ENCODE measurements at places on chromosomes 7 and 10.
A peak's percentile ranks its signal among the peaks of the same experiment; 100 is the strongest.

DNA sequence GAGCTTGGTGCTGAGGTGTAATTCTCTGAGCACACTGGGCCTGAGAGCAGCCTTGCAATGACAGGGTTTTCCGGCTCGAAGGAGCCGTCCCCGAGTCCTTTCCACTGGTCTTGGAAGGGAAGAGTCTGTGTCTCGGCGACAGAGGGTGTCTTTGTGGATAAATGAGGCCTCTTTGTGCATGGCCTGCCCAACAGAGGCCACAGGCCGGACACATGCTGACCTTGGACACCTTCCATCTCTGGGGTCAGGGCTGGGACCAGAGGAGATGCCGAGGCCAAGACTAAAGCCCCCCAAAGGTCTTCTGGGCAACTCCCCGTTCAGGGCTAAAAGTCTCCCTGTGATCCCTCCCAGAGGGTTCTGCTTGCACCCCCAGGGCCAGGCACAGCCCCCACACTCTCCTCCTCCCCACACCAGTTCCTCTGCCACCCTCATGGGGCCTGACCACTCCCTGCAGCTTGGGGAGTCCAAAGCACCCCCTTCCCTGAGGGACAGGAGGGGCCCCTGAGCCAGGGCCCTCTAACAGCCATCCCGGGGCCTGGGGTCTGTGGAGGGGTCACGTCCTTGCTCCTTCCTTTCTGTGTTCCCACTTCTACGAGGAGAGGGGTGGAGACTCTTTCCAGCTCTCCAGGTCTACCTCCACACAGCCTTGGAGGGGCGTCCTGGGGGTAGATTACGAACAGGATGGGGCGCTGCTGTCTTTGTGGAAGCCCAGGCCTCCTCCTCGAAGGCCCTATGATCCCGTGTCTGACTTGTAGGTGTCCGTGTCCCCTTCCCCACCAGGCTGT is 130.6 kb upstream of the FAM20C start:
- no peak for DNase-seq

- no peak for DNase-seq
These were observed 188.1 kb downstream of the MYOF start for GRCh38 chr10:93293999-93294398.

- DNase-seq = no peak
These were observed 143.4 kb downstream of the VPS50 start for GRCh38 chr7:93375603-93376002.

- DNase-seq = peak; percentile 26
These were observed 796 bp downstream of the CDK14 start for GRCh38 chr7:90596671-90597562.

GRCh38 chr10:91513598-91514424 is 103.7 kb downstream of the HECTD2 start:
- no peak for DNase-seq

DNA sequence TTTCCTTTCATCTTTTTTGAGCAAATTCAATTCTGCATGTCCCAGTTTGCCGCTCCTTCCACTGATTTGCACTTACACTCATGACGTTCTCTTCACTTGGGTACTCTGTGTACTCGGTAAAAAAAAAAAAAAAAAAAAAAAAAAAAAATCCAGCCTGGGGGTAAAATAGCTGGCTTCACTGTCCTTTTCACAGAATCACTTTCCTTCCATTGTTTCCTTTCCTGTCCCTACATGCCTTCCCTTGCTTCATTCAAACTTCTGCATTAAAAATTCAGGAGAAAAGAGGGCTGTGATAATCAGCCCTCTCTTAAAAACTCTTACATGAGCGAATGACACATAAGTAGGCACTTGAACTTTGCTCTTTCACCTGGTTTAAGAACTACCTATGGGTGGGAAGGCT is 8.7 kb downstream of the ANKRD1 start:
- DNase-seq = no peak

GRCh38 chr7:44853391-44853790 is 5.5 kb upstream of the H2AZ2 start:
- no peak for DNase-seq

DNA sequence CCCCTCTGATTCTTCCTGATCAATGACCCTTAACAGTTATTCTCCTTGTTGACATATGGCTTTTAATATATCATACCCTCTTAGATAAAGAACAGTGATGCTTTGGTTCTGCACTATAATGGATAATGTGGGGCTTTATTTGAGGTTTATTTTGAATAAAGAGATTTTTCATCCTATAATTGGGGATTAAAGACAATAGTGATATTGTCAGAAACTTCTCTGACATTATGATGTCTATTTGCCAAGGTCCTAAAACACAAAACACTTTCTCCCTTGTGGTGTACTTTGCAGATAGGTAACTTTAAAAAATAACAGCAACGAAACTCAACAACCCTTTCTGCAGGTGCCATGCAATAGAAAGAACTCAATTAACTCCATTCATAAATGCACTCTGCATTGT is 243.6 kb upstream of the RHOBTB1 start:
- DNase-seq = no peak

GRCh38 chr10:129742742-129743550 is 221.1 kb downstream of the EBF3 start:
- DNase-seq = no peak

DNA sequence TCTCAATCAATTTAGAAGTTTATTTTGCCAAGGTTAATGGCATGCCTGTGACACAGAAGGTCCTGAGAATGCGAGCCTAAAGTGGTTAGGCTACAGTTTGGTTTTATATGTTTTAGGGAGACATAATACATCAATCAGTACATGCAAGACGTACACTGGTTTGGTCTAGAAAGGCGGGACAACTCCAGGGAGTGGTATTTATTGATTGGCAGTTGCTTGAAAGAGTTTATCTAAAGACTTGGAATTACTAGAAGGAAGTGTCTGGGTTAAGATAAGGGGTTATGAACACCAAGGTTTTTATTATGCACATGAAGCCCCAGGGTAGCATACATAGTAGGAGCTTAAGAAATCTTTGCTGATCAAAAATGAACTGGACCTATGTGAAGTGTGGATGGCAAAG is 21.5 kb downstream of the NPVF start:
- DNase-seq = no peak
